ENCODE measurements at places on chromosomes 7 and 10. TPM values are rescaled to one million over a fixed set of nuclear protein-coding genes. Genes with fewer than 3 reads are reported as not detected.

The OR9A2 gene
- polyA plus RNA-seq = not detected

- DNase-seq = no peak
Observed at GRCh38 chr7:96287559-96287958, 34.3 kb downstream of the SLC25A13 start.

DNA sequence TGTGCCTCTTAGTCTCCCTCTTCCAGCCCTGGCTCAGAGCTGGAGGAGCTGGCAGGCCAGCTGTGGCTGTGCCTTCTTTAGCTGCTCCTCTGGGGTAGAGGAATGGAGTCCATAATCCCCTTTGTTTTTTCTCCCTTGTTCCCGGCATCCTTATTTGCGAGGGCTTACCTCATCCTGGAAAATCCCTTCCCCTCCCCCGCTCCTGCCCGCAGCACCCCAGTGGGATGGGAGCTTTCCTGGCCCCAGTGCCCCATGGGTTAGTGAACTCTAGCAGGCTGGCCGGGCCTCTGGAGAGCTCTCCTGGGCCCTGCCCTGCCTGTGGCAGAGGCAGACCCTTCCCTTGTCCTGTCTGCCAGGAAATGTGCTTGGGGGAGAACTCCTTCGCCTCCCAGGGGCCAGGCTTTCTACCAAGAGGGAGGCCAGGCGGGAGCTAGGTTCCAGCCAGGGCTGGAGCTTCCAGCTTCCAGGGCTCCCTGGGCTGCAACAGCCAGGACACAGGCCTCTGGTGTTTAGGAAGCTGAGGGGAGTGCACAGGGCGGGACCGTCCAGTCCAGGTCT is 16.5 kb upstream of the TRIM8 start:
- no peak for DNase-seq

DNA sequence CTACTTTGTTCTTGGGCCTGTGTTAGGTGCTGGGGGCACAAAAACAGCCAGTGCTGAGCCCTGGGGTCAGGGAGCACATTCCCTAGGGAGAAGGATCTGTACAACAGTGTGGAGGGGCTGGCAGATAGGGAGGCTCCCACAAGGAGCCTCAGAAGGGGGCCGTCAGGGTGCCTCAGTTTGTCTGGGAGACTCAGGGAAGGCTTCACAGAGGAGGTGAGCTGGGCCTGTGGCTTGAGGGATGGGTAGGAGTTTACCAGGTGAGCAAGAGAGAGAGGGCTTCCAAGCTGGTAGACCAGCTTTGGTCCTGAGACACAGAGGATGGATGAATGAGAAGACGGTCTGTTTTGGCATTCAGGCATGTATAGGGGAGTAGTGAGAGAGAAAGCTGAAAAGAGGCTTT is 52.1 kb downstream of the CAMK1D start:
- DNase-seq = no peak

DNA sequence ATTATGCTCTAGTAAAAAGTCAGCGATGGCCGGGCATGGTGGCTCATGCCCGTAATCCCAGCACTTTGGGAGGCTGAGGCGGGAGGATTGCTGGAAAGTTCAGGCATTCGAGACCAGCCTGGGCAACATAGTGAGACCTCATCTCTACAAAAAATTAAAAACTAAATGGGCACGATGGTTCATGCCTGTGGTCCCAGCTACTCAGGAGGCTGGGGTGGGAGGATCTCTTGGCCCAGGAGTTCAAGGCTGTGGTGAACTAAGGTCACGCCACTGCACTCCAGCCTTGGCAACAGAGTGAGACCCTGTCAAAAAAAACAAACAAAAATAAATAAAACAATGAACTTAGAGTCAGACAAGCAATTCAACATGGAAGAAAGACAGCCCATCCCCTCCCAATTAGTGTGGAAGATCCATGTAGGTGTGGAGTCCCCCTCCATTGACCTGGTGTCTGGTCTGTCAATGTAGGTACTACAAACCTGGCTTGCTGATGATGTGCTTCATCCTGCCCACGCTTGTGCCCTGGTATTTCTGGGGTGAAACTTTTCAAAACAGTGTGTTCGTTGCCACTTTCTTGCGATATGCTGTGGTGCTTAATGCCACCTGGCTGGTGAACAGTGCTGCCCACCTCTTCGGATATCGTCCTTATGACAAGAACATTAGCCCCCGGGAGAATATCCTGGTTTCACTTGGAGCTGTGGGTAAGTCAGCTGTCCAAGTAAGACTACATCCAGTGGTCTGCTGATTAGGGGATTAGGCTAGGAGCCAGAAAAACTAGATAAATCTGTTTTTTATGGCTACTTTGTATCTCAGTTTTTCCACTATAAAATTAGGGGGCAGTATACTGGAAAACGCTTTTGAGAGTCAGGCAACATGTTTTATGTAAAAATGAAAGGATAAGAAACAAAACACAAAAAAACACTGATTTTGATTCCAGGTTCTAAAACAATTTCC is 9.3 kb downstream of the SCD start:
- DNase-seq = no peak

All from forelimb muscle (tissue), 1 donor.